ENCODE measurements at places on chromosomes 7 and 10.

DNA sequence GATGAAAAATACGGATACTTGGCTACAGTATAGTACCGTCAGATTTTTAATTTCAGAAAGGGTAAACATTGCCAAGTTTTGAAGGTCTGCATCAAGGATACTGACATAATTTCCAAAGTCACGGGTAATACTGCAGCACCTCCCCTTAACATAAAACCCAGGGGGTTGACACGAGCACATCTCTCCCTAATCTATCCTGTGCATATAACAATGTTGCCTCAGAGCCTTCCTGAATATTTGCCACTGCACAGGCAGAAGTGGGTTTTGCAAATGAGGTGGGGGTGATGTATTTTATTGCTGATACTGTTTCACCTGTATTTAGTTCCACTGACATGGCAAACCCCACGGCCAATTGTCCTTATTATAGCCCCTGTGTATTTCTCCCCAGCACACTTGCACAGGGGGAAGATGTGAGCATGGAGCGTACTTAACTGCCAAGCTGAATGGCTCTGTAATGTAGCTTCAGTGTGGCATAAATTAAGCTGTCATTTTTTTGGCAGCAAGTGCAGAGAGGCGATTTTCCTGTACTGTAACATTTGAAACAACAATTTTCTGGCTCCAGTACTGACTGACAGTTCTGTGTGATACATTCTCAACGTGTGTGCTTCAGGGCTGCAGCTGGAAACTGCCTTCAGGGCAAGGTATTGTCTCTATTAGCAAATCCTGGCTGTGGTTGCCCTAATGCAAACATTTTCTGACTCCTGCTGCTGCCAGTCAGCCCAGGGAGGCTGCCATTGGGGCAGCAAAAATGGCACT lies 299.6 kb upstream of the SP4 start:
- DNase-seq = no peak

DNA sequence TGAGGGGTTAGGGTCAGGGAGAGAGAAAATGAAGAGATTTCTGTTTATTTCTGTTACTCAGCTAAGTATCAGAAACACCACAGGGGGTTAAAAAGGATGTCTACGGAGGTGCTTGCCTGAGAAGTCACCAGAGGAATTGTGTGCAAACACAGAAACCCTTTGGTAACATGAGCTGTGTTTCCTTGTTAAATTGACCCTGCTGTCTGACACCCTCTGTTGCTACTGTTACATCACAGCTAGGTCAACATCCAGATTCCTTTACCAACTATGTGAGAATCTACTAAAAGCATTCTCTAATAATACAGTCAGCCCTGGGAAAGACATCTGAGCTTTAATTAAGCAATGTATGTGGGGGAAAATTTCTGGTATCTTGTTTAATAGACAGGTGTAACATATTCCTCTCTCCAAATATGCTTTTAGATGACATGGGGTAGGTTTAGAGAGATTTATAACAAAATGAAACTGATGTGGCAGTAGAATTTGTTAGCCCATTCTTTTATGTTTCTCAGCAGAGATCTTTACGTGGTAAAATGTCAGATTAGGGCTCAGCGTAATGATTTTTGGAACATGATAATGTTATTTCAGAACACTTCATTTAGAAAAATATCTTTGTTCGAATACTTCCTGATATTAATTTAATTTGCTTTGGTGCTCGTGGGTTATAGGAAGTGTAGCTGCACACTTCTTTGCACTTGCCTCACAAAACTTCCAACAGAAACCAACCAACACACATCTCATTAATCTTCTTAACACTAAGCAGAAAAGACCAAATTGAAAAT lies 168.0 kb upstream of the AHR start:
- DNase-seq = no peak

- no peak for DNase-seq
Measured at GRCh38 chr10:125022671-125023070, 80.7 kb downstream of the ZRANB1 start.

DNA sequence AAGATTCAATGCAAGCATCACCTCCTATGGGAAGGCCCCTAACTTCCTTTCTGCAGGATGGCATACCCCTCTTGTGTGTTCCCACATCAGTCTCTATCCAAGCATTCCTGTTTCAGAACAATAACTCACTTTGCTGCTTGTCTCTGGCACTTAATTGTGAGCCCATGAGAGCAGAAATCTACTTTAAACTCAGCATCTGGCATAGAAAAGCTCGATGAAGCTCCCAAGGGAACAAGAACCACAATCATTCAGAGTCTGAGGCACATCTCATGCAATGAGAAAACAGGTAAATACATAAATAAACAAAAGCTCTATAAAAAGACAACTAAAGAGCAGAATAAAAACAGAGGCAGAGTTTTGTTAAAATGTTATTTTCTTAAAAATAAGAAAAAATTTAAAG lies 66.2 kb downstream of the VPS41 start:
- no peak for DNase-seq

DNA sequence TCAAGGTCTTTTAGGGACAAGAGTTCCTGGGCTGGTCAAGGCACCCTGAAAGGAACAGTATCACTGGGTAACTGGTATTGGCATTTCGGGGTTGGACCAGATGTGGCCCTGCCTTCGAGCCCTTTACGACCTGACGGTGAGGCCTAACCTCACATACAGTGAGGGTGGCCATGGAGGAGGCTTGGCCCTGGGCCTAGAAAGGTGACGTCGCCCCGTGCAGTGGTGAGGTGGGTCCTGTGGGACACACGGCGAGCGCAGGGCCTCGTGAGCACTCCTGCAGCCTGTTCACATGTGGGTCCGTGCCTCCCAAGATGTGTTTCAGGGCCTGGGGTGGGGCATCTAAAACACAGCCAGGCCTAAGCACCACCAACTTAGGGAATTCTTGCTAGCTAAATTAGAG lies 36.1 kb downstream of the CRHR2 start:
- no peak for DNase-seq

DNA sequence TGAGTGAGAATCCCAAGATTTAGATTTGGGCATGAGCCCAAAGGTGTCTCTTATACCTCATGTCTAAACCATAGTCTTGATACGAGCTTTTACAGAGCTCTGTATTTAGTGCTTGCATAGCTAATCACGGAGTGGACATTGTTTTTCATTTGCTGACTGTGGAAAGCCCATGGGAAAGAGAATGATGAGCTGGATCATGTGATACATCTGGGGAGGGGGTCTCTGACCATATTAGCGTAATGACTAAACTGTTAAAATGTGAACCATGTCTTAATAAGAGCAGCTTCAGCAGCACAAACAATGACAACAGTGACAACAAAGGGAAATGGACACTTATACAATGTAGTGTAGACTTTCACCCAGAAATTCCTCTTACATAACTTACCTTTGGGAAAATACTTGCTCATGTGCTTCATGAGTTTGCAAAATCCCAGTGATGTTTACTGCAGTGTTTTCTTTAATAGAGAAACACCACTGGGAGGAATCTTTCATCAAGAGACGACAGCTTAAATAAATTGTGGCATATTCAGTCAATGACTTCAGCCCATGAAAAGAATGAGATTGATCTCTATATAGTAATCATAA lies 44.0 kb upstream of the ITGB1 start:
- no peak for DNase-seq

DNA sequence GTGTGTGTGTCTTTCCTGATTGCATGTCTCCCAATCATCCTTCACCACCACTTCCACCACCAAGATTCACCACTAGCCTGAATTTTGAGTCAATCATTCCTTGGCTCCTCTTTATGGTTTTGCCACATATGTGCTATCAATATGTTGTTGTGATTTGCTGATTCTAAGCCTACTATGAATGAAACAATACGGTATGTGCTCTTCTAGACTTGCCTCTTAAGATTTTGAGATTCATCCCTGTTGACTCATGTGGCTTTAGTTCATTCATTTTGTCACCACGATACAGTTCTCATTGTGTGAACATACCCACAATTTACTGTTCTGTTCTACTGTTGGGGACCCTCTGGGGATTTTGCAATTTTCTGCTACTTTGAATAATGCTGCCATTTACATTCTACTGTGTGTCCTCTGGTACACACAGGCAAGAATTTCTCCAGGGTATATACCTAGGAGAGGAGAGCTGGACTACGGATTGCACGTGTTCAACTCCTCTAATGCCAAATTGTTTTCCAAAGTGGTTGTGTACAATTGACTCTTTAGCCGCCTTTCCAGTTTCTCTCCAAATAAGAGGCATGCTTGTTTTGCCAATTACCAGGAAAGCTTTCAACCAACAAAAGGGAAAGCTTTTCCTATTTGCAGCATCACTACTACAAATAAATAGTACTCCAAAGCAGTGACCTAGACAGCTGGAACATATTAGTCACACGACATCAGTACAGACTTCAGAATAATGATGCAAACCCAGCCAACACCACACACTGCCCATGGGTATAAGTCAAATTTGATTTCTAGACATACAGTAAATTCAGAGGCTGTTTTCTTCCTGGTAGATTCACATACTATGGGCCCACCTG lies 30.0 kb downstream of the SGMS1 start:
- no peak for DNase-seq

DNA sequence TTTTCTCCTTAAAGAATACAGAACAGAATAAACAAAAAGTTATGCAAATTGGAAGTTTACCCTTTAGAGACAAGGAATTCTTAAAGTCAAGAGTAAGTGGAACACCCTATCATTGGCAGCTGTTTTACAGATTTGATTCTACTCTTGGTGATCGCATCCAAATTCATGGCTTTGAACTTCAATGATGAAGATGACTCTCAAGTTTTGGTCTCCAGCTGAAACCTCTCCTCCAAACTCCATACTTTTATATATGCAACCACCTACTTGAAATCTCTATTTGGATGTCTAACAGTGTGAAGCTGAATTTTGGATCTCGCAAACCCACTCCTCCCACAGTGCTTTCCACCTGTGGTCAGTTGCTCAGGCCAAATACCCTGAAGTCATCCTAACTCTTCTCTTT lies 80.4 kb downstream of the EPC1 start:
- no peak for DNase-seq

GRCh38 chr10:45160271-45160670 lies 155.1 kb downstream of the OR13A1 start:
- DNase-seq = no peak

- no peak for DNase-seq
Measured at GRCh38 chr10:120342115-120342714, 114.8 kb upstream of the PLPP4 start.

GRCh38 chr10:74923556-74923955 lies 97.2 kb downstream of the KAT6B start:
- no peak for DNase-seq

- no peak for DNase-seq
Measured at GRCh38 chr10:51075043-51075872, 971 bp downstream of the PRKG1 start.

DNA sequence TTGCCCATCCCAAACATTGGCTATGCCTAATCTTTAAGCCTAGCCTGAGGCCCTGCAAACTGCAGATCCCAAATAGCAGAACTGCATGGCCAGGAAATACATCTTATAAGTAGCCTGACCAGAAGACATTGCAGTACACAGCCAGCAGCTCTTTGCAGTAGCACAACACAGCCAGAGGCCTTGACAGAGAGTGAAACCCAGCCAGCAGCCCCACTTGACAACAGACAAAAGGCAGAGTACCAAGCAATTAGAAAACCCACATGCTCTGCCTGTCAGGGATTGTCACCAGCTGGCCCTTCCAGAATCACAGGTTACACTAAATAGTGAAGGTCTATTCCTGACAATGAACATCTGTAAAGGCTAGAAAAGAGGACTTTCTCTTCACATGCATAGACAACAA lies 242.8 kb upstream of the TMEM72 start:
- no peak for DNase-seq

GRCh38 chr10:124446830-124447750 lies 2.7 kb downstream of the NKX1-2 start:
- no peak for DNase-seq

DNA sequence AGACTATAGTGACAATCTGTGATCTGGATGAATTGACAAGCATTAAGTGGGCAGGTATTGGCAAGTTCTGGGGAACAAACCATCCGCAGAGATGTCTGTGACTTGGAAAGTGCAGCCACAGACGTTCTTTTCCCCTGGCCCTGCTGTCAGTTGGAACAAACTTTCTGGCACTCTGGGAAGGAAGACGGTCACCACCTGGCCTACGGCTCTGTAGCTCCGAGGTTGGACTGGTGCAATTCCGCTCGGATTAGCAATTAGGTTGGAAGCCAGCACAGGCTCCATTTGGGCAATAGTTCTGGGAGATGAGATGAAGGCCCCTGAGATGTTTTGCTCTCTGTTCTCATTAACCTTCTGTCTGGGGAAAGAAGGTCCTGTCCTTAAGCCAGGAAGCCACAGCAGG lies 437.5 kb downstream of the CALN1 start:
- DNase-seq = no peak

DNA sequence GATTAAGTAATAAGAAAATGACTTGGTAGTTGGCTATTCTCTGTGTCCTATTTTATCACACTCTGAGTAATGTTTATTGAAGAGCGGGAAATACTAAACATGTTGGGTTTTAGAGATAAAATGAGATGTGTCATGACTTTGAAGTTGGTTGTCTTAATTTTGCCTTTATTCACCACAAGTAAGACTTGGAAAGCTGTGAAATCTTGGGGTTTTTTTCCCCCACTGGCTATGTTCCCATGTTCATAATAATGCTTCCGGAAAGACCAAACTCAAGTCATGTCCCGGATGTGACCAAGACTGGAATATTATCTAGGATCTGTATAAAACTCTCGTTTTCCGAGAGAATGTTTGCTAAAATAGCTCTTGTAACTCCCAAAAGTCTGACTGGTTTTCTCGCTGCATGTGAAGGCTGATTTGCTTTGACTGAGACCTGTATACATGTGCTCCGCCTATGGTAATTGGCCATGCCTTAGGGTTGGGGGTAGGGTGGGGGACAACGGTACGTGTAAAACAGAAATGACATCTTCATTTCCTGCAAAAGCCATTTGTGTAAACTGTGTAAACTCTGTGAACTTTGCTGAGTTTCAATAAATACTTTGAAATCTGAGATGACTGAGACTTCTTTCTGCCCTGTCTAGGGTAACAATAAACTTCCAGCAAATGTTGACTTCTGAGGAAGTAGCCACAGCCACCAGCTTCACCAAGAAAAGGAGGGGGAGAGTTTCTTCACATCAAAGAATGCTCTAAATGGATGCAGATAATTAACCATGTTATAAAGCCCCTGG lies 169.6 kb downstream of the ZNF365 start:
- no peak for DNase-seq
